ENCODE measurements at places on chromosomes 2 and 18.

DNA sequence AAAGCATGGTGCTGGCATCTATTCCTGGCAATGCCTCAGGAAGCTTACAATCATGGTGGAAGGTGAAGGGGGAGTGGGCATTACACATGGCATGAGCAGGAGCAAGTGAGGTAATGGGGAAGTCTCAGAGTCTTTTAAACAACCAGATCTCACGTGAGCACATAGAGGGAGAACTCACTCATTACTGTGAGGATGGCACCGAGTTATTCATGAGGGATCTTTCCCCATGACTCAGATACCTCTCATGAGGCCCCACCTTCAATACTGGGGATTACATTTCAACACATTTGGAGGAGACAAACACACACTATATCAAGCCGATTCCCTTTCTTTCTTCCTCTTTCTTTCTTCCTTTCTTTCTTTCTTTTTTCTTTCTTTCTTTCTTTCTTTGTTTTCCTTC, 47.9 kb upstream of the FANCL start:
- no peak for DNase-seq
- no peaks in the 10 kb centered on the region for H3K36me3 ChIP-seq
- no peak overlapping the region for H3K4me3 ChIP-seq

DNA sequence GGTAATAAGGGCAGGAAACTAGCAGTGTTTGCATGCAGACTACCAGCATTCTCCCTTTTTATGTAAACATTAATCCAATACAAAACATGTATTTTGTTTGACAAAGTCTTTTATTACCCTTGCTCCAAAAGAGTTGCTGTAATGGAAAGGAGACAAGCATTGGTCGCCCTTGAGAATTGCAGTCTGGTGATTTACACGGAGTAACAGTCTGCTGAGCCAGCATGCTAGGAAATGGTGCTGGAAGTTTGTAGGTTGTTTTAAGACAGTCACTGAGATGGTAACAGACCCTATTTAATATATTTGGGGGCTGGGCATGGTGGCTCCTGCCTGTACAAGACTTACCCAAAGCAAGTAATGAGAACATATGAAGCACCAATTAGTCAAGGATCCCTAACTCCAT, 2.8 kb upstream of the PRKCE start:
- no peaks in the 10 kb centered on the region for H3K27me3 ChIP-seq
- no peak overlapping the region for H3K27ac ChIP-seq
- no peak for DNase-seq
- no peaks in the 10 kb centered on the region for H3K36me3 ChIP-seq

DNA sequence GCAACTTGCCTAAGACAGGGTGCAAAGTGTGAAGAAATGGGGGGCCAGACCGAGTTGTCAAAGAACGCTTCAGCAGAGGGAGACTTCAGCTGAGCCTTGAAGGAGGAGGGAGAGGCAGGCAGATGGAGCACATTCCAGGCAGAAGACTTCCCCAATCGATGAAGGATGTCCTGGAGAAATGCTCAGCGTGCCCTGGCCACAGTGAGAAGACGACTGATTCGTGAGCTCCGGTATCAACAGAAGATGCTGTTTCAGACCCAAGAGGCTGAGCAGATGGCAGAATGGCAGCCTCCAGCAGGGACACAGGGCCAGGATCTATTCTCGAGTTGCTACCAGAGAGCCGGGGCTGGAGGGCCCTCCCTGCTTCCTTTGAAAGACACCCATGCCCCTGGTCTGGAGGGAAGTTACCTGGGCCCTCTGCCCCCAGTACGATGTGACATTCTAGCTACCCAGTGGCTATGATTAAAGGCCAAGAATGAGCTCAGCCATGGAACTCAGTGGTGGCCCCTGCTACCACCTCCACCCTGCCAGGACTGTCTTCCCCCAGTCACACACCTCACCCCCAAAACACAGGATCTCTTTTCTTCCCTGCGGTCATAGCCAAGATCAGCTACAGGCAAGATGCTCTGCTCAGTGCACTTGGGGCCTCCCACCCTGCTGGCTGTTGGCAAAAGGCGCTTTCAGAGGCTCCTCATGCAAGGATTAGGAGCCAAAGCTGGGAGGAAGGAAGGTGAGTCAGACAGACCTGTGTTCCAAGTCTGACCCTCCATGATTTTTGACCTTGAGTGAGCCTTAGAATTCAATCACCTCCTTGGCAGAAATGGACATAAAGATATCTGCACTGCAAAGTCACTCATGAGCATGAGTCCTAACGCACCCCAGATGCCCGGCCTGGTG, 84.3 kb downstream of the TFCP2L1 start:
- no peaks in the 10 kb centered on the region for H3K27me3 ChIP-seq
- no peaks in the 10 kb centered on the region for H3K4me1 ChIP-seq
- no peak overlapping the region for H3K27ac ChIP-seq
- no peak overlapping the region for H3K4me3 ChIP-seq
- H3K36me3 ChIP-seq = no peaks in the 10 kb centered on the region

GRCh38 chr2:238285653-238286082, 2.7 kb downstream of the PER2 start:
- peaks cover 5% of the 10 kb centered on the region for H3K36me3 ChIP-seq
- no peak for DNase-seq
- no peak overlapping the region for H3K27ac ChIP-seq

- no peaks in the 10 kb centered on the region for H3K27me3 ChIP-seq
- no peak overlapping the region for H3K27ac ChIP-seq
- no peaks in the 10 kb centered on the region for H3K4me1 ChIP-seq
- DNase-seq = no peak
- H3K36me3 ChIP-seq = no peaks in the 10 kb centered on the region
Observed at GRCh38 chr2:149348291-149348690, 17.9 kb downstream of the LYPD6 start.

DNA sequence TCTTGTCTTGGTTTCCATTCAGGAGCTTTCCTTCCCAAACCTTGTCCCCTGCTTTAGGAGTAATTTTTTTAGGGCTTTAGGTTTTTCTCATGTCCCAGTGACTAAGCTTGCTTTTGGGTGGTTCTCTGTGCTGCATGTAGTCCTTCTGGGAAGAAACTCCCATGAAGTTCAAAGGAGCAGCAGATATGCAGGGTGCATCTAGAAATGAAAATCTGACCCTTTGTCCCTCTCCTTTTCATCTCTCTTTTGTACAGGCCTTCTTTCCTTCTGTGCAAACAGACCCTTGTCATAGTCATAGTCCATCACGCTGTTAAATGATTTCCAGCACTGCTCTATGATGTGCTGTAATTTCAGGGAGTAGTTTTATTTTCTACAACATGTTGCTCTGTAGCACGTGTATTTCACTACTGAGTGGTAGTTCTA, 20.4 kb downstream of the FMNL2 start:
- H3K4me3 ChIP-seq = no peak overlapping the region
- H3K36me3 ChIP-seq = no peaks in the 10 kb centered on the region
- no peaks in the 10 kb centered on the region for H3K27me3 ChIP-seq
- H3K27ac ChIP-seq = no peak overlapping the region
- no peak for DNase-seq
- H3K4me1 ChIP-seq = no peaks in the 10 kb centered on the region

GRCh38 chr18:23056315-23056714, 79.0 kb upstream of the CABLES1 start:
- no peak overlapping the region for H3K27ac ChIP-seq
- no peaks in the 10 kb centered on the region for H3K27me3 ChIP-seq
- no peaks in the 10 kb centered on the region for H3K36me3 ChIP-seq
- no peak overlapping the region for H3K4me3 ChIP-seq
- no peak for DNase-seq
- H3K4me1 ChIP-seq = peaks cover 8% of the 10 kb centered on the region

Data from CD4-positive, alpha-beta T cell (primary cell).